GM23248 (cell line): ENCODE measurements at places on chromosomes 1 and 21. TPM values are rescaled to one million over a fixed set of nuclear protein-coding genes. Genes with fewer than 3 reads are reported as not detected.
A peak's percentile ranks its signal among the peaks of the same experiment; 100 is the strongest.

Gene KCNJ9
- total RNA-seq: 0.13 TPM in 1 of 2 replicates, not detected in the other

Gene HUNK
- total RNA-seq: 1.3 and 2.5 TPM in 2 replicates

Gene PPT1
- total RNA-seq: 26.9 and 38.3 TPM in 2 replicates

Gene OVAAL
- total RNA-seq: not detected in 2 replicates

Gene ETV3L
- not detected in 2 replicates for total RNA-seq

Gene SEMA4A
- total RNA-seq: 1.1 TPM in 1 of 2 replicates, not detected in the other

DNA sequence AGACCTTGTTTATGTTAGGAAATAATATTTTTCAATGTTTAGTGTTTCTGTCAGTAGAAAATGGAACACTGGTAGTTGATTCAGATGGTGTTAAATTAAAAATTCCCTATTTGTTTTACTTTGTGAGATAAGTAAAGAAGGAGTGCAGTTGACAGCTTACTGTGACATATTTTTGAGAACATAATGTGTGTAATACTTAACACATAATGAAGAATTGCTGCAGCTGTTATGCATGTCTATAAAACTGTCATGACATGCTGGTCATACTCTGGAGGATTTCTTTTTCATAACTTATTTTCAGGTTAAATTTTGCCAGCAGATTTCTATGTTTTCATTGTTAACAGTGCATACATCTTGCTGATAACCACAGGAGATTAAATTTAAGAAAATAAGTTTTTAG is 296.1 kb downstream of the CTH start:
- no peaks in the 10 kb centered on the region for H3K36me3 ChIP-seq
- no peak overlapping the region for H3K27ac ChIP-seq
- no peaks in the 10 kb centered on the region for H3K4me1 ChIP-seq
- peak overlapping the region; percentile 73 for H3K4me3 ChIP-seq
- DNase-seq: no peak

GRCh38 chr1:85360730-85361493 is 84.5 kb upstream of the BCL10 start:
- H3K36me3 ChIP-seq: peaks cover 24% of the 10 kb centered on the region
- H3K27me3 ChIP-seq: no peaks in the 10 kb centered on the region
- peak overlapping the region; percentile 80 for H3K27ac ChIP-seq
- H3K4me1 ChIP-seq: peaks cover 87% of the 10 kb centered on the region

GRCh38 chr1:47664356-47664755 is 226.5 kb downstream of the FOXD2 start:
- DNase-seq: no peak
- no peaks in the 10 kb centered on the region; the same call in 1 of the 2 replicates for H3K27me3 ChIP-seq
- no peak overlapping the region for H3K4me3 ChIP-seq
- H3K4me1 ChIP-seq: no peaks in the 10 kb centered on the region
- H3K36me3 ChIP-seq: no peaks in the 10 kb centered on the region
- H3K27ac ChIP-seq: no peak overlapping the region

DNA sequence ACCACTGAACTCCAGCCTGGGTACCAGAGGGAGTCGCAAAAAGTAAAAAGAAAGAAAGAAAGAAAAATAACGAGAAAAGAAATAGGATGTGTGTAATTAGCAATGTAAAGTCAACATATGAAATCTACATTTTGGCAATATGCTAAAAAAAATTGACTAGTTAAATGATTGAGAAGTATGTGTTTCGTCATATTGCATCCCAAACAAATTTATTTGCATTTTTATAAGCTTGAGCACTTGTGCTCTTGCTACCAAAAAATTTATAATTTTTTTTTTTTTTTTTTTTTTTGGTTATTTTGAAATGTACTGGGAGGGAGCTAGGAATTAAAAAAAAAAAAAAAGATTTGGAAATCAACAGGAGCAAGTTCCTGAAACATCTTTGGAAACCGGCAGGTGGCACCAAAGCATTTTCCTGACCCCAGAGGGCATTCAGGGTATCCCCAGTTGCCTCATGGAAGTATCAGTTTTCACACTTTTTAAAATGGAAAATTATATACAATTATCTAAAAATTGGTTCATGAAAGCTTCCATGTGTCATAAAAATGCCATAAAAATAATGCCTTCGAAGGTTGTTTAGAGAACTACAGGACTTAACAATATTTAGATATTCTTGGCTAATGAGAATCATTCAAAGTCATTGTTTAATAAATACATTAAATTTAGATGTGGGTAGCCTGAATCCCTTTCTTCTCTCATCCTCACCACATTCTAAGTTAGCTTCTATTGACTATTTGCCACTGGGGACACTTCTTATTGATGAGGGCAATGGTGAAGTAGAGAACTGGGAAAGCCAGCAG is 4.8 kb upstream of the HEATR1 start:
- no peaks in the 10 kb centered on the region for H3K4me1 ChIP-seq
- peak; percentile 61 for DNase-seq
- H3K27ac ChIP-seq: no peak overlapping the region
- no peak overlapping the region for H3K4me3 ChIP-seq
- no peaks in the 10 kb centered on the region for H3K36me3 ChIP-seq

GRCh38 chr1:112579801-112580510 is 39.0 kb downstream of the ST7L start:
- peaks cover 24% of the 10 kb centered on the region for H3K36me3 ChIP-seq
- no peak overlapping the region for H3K4me3 ChIP-seq
- peak overlapping the region; percentile 40 for H3K27ac ChIP-seq
- H3K27me3 ChIP-seq: no peaks in the 10 kb centered on the region
- H3K4me1 ChIP-seq: peaks cover 22% of the 10 kb centered on the region

DNA sequence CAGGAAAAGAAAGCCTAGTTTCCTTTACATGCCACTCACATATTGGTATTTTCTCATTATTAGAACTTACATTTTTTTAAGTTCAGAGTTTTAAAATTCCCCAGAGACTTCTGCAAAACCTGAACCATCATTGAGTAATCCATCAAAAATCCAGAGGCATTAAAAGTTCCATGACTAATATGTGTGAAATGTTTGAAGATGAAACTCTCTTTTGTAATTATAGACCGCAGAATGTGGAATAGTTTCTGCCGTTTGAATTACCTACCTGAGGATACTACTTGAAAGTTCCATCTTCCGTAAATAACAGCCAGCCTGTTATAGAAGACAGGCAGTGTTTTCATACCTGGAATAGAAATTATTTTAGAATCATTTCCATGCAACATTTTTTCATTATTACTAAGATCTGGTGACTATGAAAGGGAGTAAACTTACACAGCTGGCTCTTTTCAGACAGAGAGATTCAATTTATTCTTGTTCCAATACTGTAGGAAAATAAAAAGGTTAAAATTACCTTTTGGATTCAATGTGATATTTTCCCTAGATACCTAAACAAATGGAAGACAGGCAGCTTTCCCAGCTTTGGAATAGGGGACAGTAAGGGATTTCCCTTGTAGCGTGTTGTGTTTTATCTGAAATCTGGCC is 131.4 kb downstream of the ST6GALNAC5 start:
- peak overlapping the region; percentile 30 for H3K4me3 ChIP-seq
- peak overlapping the region; percentile 53 for H3K27ac ChIP-seq
- H3K27me3 ChIP-seq: no peaks in the 10 kb centered on the region
